ENCODE measurements at places on chromosomes 1 and 21.

GRCh38 chr21:32370998-32371766, 21.6 kb downstream of the URB1 start:
- DNase-seq, result no peak

- no peak for DNase-seq
Measured at GRCh38 chr1:11611638-11612327, 42.4 kb downstream of the FBXO2 start.

DNA sequence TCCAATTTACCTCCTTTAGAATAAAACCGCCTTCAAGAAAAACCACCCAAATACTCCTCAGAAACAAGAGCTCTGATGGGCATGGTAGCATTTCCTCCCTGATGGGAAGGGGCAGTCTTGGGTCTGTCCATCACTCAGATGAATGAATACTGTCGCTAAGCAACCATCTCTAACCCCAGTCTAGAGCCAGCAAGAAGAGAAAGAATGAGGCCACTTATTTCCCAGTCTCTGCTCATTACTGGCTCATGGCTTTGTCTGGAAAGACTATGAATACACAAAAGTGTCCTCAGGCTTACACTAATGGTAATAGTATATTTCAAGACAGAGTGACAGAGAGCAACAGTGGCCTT, 51.0 kb upstream of the F3 start:
- DNase-seq, result no peak

DNA sequence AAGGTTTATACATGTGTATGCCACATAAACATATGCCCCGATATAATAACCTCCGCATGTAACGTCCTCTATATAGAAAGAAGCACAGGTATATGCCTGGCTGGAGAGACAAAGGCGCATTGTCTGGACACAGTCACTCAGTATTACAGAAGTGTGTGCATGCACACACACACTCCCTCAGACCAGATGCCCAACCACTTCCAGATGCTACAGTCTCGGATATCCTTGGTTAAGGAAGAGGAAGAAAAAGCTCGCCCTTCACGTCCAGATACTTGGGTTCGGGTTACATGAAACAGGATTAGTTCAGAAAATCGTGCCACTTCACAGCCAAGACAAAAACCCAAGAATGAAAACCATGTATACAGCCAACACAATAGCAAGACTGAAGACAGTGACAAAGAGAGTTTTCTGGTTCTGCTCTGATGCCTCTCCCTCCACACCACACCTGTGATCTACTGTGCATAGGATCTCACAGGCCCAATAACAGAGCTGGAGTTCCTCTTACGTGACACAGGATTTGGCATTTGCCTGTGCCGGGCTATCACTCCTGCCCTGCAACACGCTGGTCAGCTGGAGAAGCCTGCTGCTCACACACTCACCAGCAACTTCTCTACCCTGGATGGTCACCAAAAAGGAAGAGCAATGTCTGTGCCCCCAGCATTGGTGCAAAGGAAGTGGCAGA, 75.0 kb downstream of the SSBP3 start:
- DNase-seq, result no peak

DNA sequence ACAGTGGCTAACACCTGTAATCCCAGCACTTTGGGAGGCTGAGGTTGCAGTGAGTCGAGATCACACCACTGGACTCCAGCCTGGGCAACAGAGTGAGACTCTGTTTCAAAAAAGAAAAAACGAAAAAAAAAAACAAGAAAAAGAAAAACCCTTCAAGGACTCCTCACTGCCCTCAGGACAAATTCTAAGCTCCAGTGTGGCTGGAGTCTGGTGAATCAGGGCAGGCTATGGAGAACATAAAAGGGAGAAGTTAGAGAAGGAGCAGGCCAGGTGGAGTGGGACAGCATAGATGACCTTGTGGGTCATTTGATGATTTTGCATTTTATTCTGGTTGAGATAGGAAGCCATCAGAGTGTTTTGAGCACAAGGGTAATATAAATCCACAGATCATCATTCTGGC, 12.5 kb upstream of the UAP1 start:
- no peak for DNase-seq

DNA sequence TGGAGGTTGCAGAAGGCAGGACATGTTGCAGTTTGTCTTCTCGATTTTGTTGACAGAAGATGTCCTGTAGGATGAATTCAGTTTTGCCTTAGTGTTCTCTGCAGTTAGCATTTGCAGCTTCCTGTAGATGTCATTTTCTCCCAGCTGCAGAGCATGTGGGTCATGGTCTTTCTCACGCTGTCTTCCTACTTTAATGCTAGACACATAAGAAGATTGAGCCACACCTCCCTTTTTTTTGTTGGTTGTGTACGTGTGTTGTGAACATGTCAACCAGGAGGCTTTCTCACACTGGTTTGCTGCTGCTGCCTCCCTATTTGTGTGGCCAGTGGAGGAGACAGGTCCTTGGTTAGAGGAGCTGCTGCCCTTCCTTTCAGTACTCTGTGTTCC, 110.7 kb downstream of the VPS13D start:
- no peak for DNase-seq
